ENCODE measurements at places on chromosomes 5 and 9.
A peak's percentile ranks its signal among the peaks of the same experiment; 100 is the strongest.

- no peak for DNase-seq
Observed at GRCh38 chr5:95164861-95165260, 120.0 kb downstream of the MCTP1 start.

DNA sequence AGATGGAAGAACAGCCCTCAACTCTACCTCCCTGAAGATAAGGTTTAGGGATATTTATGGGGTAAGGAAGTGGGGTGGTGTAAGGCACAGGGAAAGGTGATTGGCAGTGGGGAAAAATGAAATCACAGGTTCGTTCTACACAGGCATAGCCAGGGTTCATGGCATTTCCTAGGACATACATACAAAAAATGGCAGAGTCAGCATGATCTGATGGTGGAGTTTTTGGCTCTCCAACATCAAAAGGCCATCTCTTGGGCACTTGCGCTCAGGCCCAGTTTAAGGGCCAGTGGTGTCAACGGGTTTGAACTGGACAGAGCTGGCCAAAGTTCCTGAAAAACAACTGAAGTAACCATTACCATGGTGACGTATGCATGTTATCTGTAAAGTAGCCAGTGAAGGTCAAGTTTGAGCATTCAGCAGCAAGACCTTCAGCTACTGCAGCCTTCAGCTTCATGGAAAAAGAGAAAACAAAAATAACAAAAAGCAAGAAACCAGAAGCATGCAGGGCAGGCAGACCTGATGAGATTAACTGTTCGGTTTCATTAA lies 92.8 kb downstream of the SMARCA2 start:
- no peak for DNase-seq

DNA sequence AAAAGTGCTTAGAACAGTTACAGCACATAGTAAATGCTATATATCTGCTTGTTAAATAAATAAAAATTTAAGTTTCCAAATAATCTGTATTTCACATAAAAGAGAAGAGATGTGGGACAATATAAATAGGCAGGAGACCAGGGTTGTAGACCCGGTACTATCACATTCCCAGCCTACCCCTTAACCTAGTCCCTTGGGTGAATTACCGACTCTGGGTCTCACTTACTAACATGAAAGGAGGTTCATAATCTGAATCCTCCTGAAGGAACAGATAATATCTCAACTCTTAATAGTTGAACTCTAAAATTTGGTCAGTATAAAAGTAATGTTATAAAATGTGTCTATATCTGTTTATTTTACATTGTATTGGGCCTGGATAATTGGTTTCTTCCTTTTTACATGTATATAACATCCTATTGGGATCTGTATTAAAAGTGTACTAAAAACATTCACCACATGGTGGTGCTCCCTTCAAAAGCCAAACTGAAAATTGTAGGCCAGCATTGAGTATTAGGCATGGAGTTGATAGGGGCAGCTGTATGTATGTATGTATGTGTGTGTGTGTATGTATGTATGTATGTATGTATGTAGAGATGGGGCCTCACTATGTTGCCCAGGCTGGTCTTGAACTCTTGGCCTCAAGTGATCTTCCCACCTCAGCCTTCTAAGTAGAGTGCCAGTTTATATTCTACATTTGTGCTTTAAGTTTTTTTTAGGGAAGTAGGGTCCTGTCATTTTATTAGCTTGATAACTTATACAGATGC lies 64.2 kb upstream of the ABL1 start:
- DNase-seq, result peak; percentile 18

- DNase-seq, result no peak
Observed at GRCh38 chr5:179618923-179619554, 4.4 kb downstream of the HNRNPH1 start.

DNA sequence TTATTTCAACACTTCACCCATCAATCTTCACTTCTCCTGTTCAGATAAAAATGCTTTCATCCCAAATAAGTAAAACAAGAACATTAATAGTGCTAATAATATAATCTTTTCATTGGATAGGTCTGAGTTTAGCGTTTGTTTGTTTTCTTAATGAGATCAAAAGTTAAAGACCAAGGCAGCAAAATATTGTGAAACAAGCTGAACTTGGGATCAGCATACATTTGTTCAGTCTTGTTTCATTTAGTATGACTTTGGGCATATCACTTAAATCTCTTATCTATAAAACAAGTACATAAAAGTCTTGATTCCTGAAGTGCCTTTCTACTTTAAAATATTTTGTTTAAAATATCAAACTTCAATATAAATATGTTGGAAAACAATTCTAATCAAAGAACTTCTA lies 13.4 kb upstream of the SNX24 start:
- no peak for DNase-seq

DNA sequence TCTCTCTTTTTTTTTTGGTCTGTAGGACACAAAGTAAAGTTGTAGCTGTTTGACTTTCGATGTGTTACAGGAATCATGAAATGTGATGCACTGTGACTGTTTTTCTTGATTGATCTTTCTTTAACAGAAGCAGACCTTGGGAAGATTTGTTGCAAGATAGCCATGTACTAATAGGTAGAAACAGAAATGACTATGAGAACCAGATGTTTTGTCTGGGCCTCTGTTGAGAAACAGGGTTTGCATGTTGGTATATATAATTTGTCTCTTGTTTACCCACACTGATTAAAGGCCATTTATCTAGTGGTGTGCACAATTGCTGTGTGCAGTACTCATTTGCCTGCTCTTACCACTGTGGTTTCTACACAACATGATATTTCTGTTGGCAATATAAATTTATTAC lies 125.1 kb downstream of the HACD4 start:
- no peak for DNase-seq

GRCh38 chr9:25830381-25830780 lies 152.1 kb upstream of the TUSC1 start:
- DNase-seq, result no peak

DNA sequence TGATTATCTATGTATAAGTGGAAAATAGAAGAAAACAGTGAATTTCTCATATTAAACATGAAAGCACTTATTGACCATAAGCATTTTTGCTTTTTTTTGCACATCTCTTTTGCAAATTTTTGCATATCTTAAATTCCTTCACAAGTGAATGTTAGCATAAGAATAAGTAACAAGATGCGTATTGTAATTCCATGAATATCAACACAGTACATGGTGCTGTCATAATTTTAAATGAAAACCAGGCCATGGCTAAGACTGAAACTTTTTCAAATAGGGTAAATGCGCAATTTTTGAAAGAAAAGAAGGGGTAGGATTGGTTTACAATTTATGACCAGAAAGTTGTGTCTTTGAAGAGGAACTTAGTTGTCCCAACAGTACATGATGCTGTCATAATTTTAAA lies 17.0 kb downstream of the FAM13B start:
- no peak for DNase-seq

DNA sequence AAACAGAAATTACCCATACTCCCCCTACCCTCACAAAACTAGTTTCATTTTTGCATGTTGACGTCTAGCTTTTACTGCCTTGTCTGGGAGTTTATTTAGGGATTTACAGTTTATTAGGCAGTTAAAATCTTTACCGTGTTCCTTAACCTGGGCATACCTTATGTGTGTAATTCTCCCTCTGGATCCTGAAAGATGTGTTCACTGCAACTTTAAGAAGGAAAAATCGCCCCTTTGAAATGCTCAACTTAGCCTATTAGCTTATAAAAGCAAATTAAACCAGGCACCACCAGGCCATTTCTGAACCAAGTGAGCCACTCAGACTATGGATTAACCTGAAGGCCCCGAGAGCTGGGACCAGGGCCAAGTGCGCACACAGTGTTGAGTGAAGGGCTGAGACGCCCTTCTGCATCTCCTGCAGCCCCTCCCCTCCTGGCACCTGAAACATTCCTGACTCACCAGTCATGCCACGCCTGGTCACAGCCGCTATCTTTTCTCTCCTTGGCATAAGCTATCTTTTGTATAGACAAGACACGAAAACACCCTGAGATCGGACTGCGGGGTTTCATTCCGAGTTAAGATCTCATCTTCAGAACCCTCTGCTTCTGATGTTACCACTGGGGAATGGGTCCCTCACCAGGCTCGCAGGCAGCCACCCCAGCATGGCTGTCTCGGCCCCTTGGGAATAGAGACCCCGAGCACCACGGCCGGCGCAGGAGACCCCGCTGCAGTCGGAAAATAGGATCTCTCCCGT lies 111.9 kb downstream of the ROR2 start:
- no peak for DNase-seq

- DNase-seq, result no peak
Observed at GRCh38 chr5:143920772-143921171, 108.8 kb downstream of the HMHB1 start.

DNA sequence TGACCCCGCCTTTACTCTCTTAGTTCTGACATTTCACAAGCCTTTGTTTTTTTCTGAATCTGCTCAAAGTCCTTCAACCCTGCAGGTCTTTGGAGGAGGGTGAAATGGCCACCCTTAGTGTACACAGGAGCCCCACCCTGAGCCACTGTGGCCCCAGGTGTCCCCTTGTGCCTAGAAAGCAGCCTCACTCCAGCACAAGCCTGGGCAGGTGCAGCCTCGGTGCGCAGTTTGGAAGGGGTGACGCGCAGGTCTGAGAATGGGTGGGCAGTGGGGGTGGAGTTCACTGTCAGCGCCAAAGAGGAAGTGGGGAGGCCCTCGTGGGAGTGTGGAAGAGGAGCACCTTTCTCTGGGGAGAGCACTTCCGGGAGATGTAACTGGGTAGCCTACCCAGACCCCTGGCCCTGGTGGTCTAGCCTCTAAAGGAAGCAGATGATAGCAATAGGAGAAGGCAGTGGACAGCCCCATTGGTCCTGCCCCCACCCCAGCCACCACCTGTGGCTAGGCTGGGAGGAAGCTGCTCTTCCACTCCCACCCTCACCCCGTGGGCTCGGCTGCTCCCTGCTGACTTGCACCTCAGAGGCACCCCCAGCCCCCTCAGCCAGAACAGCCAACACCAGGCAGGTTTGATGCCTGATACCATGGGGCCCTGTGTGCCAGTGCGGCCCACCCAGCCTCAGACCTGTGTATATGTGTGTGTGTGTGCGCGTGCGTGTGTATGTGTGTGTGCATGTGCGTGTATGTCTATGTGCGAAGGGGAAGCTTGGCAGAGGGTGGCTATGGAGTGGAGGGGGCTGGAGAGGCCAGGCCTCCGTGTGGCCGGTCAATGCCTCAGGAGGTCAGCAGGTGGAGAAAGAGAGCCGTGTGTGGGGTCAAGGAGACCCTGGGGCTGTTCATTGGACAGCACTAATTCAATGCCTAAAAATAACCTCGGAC lies 16.8 kb upstream of the DAB2IP start:
- no peak for DNase-seq

DNA sequence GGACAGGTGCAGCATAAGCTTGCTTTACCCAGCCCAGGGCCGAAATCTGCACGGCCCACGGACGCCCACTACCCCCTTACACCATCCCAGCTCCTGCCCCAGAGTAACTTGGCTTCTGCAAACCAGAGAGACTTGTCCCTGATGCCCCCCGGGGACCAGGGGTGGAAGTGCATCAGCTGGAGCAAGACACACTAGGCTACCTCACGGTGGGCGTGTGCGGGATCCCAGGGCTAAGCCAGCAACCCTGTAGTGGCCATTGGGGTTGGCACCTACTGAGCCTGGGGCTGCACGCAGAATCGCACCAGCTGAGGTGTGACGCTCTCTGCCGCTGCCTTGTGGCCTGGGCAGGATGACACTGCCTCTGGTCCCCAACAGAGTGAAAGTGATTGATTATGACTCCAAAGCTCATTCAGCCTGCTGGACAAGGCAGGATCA lies 6.1 kb upstream of the ZNF79 start:
- no peak for DNase-seq

GRCh38 chr9:131198041-131198715 lies 72.8 kb downstream of the NUP214 start:
- DNase-seq, result no peak

DNA sequence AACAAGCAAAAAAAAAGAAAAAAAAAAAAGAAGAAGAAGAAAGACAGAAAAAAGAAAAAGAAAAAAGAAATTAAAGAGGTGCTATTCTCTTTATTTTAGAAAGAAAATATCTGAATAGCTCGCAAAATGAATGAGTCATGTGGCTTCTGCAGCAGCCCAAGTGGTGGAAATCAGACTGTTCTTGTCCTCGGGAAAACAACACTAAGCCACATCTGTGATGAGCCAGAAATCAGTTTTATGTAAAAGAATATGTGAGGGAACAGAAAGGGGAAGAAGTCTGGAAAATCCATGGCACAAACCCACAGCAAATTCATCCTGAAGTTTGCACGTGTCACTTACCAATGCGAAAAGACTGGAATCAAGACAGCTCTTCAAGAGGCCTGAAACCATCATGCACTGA lies 118.7 kb upstream of the GAS1 start:
- no peak for DNase-seq

- no peak for DNase-seq
Observed at GRCh38 chr9:130974697-130975096, 34.3 kb upstream of the LAMC3 start.

GRCh38 chr5:125189531-125189941 lies 443.1 kb upstream of the ZNF608 start:
- no peak for DNase-seq
